ENCODE measurements at places on chromosomes 2 and 18.

- DNase-seq, result no peak
Observed at GRCh38 chr2:134611316-134611715, 107.5 kb downstream of the TMEM163 start.

GRCh38 chr2:196987649-196988364 is 61.3 kb upstream of the PGAP1 start:
- DNase-seq, result no peak

- no peak for DNase-seq
Observed at GRCh38 chr2:109349503-109350465, 220.8 kb downstream of the SH3RF3 start.

DNA sequence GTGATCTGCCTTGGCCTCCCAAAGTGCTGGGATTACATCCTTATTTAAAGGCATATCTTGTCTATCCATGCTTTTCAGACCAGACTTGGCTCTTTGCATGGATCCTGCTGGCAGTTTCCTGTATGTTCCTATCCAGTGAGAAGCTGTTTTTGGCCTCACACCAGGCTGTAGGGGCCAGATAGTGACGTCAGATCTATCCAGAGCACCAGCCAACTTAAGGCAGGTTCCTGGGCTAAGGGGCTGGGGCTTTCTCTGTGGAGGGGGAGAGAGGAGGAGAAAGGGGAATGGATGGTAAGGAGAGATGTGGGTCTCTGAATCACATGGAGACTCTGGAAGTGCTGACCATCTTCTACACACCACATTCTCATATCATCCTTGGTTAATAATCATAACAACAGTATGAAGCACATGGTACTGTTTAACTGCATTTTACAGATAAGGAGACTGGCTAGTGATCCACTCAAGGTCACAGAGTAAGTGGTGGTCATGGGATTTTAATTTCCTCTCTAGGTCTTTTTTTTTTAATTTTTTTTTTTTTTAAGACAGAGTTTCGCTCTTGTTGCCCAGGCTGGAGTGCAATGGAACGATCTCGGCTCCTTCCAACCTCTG is 2.0 kb upstream of the FAM117B start:
- DNase-seq, result no peak

DNA sequence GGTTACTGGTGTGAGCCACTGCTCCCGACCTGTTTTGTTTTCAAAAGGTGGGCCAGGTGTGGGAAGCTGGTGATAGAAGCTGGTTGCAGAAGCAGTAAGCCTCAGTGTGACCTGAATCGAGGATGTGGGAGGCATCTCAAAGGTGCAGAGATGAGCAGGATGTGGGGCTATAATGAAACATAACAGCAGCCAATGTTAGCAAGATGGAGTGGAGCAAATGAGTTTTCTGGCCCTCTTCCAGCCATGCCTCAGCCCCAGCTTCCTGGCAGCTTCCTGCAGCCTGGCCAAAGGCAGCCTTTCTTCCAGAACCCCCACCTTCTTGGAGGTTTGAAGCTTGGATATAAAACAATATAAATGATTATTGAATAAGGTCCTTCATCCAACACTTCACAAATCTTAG is 184.8 kb downstream of the NCK2 start:
- DNase-seq, result peak; percentile 34

DNA sequence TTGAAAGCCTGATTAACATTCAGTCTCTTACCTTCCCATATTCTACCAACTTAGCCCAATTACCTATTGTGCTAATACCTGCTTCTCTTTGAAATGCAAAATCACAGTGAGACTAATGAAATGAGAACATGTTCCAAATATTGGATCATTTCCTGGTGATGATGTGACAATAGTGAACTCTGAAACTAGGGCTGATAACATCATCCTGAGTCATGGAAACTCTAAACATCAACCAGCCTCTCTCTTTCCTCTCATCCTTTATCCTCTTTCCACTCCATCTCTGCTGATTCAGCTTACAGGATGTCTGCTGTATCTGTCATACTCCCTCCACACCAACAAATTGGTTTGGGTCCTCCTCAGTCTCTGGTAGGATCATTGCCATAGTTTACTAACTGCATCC is 98.8 kb upstream of the NCKAP5 start:
- DNase-seq, result no peak

DNA sequence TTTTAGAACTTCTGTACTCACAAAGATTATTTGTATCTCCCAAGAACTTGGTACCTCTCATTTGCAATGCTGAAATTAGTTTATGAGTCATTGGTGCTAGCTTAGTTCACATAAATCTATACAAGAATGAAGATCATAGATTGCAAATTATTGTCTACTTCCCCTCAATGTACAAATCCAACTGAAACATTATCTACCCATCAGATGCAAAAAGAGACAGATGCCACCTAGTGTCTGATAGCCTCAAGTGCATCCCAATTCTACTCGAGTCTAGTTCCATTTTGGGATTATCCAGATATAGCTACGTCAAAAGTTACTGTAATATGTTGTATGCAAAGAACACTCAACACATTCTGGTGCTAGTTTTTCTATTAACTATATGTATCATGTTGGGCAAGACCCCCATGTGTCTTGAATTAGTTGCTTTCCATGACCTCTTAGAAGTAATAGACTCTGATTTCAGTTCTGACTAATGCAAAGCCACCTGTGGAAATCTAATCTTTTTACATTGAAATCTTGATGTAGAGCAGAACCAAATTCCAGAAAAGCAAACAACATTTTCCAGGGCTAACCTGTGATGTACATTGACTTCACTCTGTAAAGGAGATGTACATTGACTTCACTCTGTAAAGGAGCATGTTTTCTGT is 210.0 kb downstream of the RBM43 start:
- DNase-seq, result peak; percentile 3

GRCh38 chr2:211376410-211376809 is 820.0 kb downstream of the CPS1 start:
- no peak for DNase-seq

DNA sequence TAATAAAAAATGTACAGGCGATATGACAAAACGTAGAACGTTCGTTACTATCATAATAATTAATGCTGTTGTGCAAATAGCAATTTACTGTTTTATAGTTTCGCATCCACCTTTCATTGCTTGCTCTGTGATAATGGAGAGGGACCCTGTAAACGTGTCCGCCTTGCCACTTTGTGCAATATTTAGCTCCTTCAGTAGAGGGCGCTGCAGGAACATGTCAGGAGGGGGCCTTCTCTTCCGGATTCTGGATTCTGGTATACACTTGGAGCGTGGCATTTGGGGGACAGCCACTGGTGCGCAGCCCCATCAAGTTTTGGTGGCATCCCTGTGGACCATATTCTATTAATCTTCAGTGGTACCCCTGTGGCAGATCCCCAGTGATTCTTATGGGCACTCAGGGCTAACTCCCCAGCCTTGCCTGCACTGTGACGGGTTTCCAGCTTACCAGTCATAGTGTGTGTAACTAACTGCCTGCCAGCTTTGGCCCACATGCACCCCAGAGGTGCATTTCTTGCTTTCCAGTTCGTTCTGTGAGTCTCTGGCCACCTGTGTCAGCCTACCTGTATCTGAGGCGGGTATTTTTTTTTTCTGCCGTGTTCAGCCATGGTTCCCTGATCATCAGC is 140.3 kb downstream of the CYRIA start:
- DNase-seq, result no peak

DNA sequence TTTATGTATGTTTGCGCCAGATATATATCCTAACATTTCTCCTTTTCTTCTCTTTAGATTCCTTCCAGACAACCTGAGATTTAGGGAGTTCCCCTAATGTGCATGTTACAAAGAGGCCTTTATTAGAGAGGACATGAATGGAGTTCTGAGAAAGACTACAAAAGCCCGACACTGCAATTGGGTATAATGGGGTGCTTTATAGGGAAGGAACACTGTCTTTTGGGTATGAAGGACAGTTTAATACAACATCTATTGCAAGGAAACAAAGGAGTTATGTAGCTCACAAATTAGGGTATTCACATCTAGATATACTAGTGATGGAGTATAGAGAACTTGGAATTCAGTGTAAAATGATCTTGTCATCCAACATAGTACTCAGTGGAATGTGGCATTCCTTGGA is 383.8 kb downstream of the FIGN start:
- DNase-seq, result no peak

- no peak for DNase-seq
Observed at GRCh38 chr2:182509-183122, 81.2 kb downstream of the SH3YL1 start.

- DNase-seq, result no peak
Observed at GRCh38 chr18:29104671-29105070, 927.7 kb upstream of the CDH2 start.

DNA sequence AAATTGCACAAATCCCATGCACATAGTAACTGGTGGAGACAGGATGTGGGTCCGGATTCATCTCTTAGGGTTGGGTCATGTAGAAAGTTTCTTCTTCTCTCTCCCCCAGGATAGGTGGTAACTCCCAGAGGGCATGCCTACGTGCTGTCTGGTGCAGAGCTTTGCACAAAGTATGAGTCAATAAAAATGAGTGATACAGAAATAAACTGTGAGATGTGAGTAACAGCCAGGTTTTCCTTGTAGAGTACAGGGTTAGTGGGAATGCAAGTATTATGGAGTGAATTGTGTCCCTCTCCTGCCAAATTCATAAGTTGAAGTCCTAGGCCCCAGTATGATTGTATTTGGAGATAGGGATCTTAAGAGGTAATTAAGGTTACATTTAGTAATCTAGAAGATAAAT is 289.4 kb downstream of the ALK start:
- no peak for DNase-seq

DNA sequence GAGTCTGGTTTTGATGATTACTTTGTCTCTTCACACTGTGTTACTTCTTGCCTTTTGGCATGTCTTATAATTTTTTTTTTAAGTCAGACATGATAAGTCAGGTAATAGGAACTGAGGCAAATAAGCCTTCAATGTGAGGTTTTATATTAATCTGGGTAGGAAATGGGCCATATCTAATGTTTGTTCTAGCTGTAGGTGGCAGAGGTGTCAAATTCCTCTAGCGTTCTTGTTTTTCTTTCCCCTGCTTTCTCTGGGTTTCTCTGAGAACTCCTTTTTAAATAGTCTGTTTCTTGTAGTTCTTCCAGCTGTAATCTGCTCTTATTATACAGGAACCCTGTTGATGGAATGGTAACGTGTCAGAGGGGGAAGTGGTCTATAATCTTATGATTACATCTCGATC is 5.7 kb downstream of the SP140 start:
- DNase-seq, result no peak

GRCh38 chr2:237427769-237428506 is 14.0 kb upstream of the COL6A3 start:
- DNase-seq, result peak; percentile 73

DNA sequence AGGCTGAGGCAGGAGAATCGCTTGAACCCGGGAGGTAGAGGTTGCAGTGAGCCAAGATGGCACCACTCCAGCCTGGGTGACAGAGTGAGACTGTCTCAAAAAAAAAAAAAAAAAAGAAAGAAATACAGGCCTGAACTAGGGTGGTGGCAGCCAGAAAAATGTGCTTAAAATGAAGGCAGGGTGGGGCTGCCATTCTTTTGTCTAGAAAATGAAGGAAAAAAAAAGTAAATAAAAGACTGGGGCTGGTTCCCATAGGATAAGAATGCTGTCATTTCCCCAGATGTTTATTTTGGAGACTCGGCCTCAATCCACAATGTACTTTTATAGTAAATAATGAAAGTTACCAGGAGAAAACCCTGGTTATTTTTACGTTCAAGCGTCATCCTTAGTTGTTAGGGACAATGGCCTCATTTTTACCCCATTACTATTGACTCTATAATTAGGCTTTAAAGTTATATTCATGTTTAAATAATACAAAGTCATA is 58.9 kb downstream of the ATP8B1 start:
- no peak for DNase-seq

DNA sequence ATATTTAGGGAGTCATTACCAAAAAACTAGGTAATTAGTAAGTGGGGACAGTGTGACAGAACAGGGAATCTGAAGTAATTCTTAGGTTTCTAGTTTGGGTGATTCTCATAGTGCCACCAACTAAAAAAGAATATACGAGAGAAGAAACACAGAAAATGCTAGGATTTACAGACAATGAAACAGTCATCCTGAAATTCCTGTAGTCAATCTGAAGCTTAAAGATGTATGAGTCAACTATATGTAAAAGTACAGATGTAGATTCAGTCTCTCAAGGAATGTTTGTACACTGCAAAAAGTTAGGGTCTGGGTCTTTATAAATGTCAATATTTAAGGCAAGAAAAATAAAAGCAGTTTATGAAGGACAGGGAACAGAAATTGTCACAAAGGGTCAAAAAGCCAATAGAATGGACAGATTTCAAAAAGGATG is 107.0 kb downstream of the STRN start:
- no peak for DNase-seq

DNA sequence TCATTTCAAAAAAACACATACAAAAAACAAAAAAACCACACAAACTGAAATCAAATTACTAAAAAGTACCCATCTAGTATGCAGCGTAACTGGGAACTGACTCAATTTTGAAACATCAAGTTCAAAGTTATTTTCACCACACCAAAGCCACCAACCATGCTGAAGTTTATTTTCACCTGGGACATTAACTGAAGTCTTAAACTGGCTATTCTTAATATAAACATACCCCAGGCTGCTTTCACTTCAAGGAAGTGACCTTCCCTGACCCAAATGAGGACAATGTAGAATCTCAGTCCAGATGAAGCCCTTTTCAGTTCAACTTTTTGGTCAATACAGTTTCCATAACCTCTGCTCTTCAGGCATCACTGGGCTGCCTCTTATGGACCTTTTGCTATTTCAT is 84.6 kb downstream of the PIGN start:
- DNase-seq, result no peak

- DNase-seq, result no peak
Observed at GRCh38 chr18:75167759-75168618, 41.0 kb downstream of the PTGR3 start.

- no peak for DNase-seq
Observed at GRCh38 chr2:208175840-208176153, 12.4 kb upstream of the CRYGA start.

- no peak for DNase-seq
Observed at GRCh38 chr2:219968685-219969345, 341.4 kb downstream of the SLC4A3 start.

- no peak for DNase-seq
Observed at GRCh38 chr2:88693911-88694414, 2.5 kb downstream of the RPIA start.

GRCh38 chr2:96092573-96092877 is 23.8 kb downstream of the ADRA2B start:
- no peak for DNase-seq

GRCh38 chr2:233824373-233824772 is 30.0 kb downstream of the HJURP start:
- no peak for DNase-seq

GRCh38 chr2:176454893-176455815 is 185.9 kb downstream of the MTX2 start:
- DNase-seq, result peak; percentile 73

DNA sequence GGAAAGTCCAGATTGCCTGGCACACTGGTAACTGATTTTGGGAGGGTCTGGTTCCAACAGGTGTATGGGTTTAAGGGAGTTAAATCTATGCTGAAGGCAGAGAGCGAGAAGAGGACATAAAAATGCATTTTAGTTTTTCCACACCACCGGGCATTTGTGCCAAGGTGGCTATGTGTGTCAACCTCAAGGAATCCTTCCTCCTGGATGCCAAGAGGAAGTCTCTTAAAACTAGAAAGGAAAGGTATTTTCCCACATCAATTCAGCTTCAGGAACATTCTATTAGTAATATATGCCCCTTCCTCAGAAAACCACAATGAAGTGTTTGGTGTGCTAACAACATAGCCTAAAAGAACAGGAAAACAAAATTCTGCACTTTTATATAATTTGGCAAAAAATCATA is 5.4 kb upstream of the GAREM1 start:
- DNase-seq, result no peak
